Stimulated activated CD8-positive, alpha-beta memory T cell treated with anti-CD3 and anti-CD28 coated beads, Interleukin-7, amount 100 ng/mL, for 4 hours (primary cell): ENCODE measurements at places on chromosomes 5 and 9.

- DNase-seq: no peak
These were observed 209.7 kb downstream of the ARHGEF28 start for GRCh38 chr5:73835726-73836125.

GRCh38 chr9:123372766-123373446 is 16.9 kb downstream of the CRB2 start:
- DNase-seq: no peak

GRCh38 chr9:116945817-116946216 is 258.7 kb downstream of the TRIM32 start:
- no peak for DNase-seq

GRCh38 chr5:78005021-78005785 is 229.1 kb upstream of the TBCA start:
- DNase-seq: no peak

GRCh38 chr5:135977375-135977928 is 22.7 kb upstream of the LECT2 start:
- no peak for DNase-seq

- no peak for DNase-seq
These were observed 651 bp downstream of the TTC1 start for GRCh38 chr5:160009591-160009989.

- DNase-seq: no peak
These were observed at the start of gene CMYA5 for GRCh38 chr5:79689541-79690466. Gene CMYA5 (plus strand): TSS chr5:79689836. CDS start chr5:79689908, 72 bp downstream.

GRCh38 chr9:95870906-95871305 is 4.6 kb upstream of the ERCC6L2 start:
- no peak for DNase-seq

GRCh38 chr5:132456296-132456986 is 34.1 kb downstream of the IRF1 start:
- DNase-seq: no peak

GRCh38 chr9:18783909-18784308 is 249.1 kb downstream of the SAXO1 start:
- no peak for DNase-seq

- no peak for DNase-seq
These were observed 173.1 kb downstream of the PLK2 start for GRCh38 chr5:58286741-58287140.

GRCh38 chr5:155996123-155996522 is 330.8 kb upstream of the SGCD start:
- DNase-seq: no peak

GRCh38 chr5:30839956-30840355 is 353.5 kb upstream of the CDH6 start:
- no peak for DNase-seq

GRCh38 chr5:159441441-159441840 is 111.2 kb upstream of the IL12B start:
- DNase-seq: no peak

- DNase-seq: no peak
These were observed 481.1 kb upstream of the ZNF608 start for GRCh38 chr5:125227333-125228095.

DNA sequence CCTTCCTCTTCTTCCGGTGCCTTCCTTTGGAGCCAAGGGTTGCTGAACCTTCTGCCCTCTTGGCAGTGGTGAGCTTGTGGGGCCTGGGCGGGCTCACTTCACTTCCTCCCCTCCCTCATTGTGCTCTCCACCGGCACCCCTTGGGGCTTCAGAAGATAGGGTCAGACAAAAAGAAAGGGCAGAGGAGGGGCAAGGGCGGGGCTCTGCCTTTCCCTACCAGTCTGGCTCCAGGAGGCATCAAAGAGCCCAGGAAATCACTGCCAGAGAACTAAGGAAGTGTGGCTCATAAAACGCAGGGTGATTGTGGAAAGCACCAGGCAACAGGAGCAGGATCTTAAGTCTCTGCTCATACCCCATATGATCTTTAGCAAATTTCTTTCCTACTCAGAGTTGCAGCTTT is 34.8 kb downstream of the ACOT12 start:
- no peak for DNase-seq

DNA sequence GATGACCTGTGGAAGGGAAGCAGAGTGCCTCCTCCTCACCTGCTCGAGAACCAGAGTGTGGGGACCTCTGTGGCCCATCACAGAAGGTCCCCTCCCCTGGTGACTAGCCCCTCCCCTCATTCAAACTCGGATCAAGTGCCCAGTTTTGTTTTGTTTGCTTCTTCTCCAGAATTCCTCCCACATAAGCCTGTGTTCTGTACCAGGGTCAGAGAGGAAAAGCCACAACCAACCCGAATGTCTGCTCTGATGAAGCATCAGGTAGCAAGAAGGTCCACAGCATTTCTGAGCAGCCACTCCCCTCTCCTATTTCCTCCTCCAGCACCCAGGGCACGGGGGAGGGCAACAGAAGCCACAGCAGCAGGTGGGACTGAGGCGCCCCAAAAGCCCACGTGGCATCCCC is 58.2 kb downstream of the HSD17B3 start:
- no peak for DNase-seq

GRCh38 chr9:82404196-82404870 is 415.8 kb downstream of the SPATA31D1 start:
- DNase-seq: no peak

- no peak for DNase-seq
These were observed 176.3 kb upstream of the OTULINL start for GRCh38 chr5:14405267-14405666.
